ENCODE measurements at places on chromosomes 7 and 10.

DNA sequence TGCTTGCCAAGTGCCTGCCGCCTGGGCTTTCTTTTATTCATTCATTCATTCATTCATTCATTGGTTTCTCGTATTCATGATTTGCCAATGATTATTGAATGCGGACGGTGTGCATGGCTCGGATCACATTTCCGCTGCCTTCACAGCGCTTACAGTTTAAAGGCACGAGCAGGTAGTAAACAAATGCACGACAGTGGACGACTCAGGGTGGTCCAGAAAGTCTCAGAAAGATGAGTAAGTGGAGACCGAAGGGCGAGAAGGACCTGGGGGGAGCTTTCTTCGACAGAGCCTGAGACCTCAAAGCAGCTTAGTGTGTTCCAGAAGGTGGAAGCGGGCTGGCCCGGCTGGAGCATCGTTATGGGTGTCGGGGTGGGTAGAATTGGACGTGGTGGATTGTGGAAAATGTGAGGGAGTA lies 506 bp downstream of the MCM10 start:
- no peak for DNase-seq

DNA sequence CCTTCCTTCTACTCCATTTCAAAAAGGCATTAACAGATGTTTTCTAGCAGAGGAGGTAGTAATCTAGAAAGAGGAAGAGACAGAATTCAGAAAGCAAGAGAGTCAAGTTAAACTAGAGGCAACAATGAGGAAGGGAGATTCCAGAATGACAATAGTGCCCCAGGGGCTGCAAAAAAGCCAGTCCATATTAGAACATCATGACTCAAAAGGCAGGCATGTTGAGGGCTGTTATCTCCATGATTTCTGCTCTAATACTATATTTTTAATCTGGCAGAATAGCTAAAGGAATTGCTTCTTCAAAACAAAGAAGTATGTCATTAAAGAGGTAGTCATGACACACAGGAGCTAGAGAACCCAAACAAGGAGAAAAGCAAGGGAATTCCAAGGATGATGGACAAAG lies 599.6 kb downstream of the INHBA start:
- no peak for DNase-seq

GRCh38 chr7:131554880-131555516 lies 1.4 kb downstream of the PODXL start:
- DNase-seq: no peak

DNA sequence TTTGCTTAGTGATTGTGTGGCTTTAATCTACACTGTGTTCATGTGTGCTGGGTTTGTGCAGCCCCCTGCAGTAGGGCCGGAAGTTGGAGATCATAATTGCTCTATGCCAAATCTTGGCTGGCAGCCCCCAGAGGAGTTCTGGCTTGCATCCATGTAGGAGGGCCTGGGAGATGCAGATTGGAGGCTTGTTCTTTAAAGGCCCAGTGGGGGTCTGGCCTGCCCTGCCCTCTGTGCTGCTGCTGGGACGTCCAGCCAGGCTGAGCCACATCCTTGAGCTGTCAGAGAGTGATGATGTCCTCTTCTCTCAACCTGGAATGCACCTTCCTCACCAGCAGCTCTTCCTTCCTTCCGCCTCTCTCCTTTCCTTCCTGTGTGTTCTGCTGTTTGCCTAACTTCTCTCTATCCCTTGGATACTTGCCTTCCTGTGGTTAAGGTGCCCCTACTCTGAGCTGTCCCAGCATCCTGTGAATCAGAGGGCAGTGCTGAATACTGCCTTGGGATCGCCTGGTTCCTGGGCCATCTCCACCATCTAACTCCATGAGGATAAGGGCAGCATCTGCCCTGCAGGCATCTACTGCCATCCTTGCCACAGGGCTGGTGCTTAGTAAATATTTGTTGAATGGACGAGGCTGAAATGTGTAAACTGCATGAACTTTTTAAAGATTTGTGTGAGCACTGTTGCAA lies 30.2 kb downstream of the DOCK1 start:
- DNase-seq: no peak

DNA sequence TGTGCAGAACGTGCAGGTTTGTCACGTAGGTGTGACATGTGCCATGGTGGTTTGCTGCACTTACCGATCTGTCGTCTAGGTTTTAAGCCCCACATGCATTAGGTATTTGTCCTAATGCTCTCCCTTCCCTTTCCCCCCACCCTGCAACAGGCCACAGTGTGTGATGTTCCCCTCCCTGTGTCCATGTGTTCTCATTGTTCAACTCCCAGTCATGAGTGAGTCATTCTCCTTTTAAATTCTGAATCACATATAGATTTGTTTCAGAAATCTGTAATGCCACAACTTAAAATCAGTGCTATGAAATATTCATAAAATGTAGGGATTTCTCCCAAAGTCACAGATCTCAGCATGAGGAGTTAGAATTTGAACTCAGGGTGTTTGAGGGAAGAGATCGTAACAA lies 552.5 kb upstream of the MBL2 start:
- no peak for DNase-seq

- DNase-seq: no peak
These were observed 7.8 kb downstream of the DCLRE1A start for GRCh38 chr10:113846036-113846435.

DNA sequence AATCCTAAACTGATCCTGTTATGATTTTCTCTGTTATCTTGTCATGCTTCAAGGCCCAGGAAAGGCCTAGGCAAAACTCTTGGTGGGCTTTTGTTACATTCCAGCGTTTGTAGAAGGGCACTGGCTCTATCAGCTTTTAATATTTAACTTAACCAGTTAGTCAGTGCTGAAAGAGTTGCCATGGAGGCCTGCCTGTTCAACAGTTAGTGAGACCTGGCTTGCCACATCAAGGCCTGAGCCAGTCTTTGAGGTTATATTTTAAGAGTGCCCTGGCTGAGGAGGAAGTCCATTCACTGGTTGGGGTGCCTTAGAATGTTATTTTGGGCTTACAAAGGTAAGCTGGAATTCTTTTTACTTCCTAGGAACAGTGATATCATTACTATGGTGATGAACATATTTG lies 144.1 kb upstream of the NRG3 start:
- no peak for DNase-seq

DNA sequence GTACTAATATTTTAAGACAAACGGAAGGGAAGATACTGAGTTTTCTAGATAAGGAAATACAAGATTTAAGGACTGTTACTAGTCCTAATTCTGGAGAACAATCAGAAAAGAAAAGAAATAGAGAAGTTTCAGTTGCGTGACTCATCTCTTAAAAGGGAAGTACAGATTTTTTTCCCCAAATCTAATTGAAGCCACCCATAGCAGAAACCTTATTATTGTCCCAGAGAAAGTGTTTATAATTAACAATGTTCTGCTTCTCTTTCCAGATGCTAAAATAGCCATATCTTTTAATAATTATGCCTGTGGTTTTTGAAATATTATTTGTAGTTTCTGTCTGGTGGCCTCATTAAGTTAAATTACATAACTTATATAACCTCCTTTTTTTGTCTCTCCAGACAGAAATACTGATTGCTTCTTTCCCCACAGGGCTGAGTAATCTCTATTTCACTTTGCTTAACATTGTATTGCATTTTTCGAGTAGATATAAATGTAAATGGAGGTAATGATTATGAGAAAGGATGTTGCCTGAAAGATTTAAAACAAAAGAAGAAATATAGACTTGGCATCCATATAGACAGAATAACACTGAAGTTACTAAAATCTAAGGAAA lies 240.7 kb upstream of the MBL2 start:
- DNase-seq: no peak

- DNase-seq: no peak
These were observed 11.4 kb downstream of the C10orf53 start for GRCh38 chr10:49690698-49691356.

GRCh38 chr7:130476297-130477150 lies 15.4 kb upstream of the MEST start:
- no peak for DNase-seq

- DNase-seq: no peak
These were observed 78.9 kb downstream of the MTPN start for GRCh38 chr7:135898226-135898625.

GRCh38 chr7:35736725-35737124 lies 41.8 kb upstream of the HERPUD2 start:
- DNase-seq: no peak

- DNase-seq: no peak
These were observed 224.5 kb upstream of the SEMA3E start for GRCh38 chr7:83873459-83873858.
